ENCODE measurements at places on chromosomes 6 and 20.

GRCh38 chr6:128271527-128271926 is 248.9 kb downstream of the PTPRK start:
- no peak for DNase-seq
- no peaks in the 10 kb centered on the region for H3K27me3 ChIP-seq
- no peak overlapping the region for H3K27ac ChIP-seq
- H3K4me1 ChIP-seq: no peaks in the 10 kb centered on the region

GRCh38 chr6:79713701-79714322 is 82.7 kb downstream of the SH3BGRL2 start:
- DNase-seq: peak; percentile 49
- no peaks in the 10 kb centered on the region for H3K27me3 ChIP-seq
- no peak overlapping the region for H3K27ac ChIP-seq
- no peaks in the 10 kb centered on the region for H3K36me3 ChIP-seq
- no peak overlapping the region for H3K4me3 ChIP-seq
- no peaks in the 10 kb centered on the region for H3K4me1 ChIP-seq

- H3K27ac ChIP-seq: no peak within 1 kb of the TSS
- H3K36me3 ChIP-seq: peaks cover 49% of the 10 kb centered on the region
- H3K27me3 ChIP-seq: no peaks in the 10 kb centered on the region
- peaks cover 20% of the 10 kb centered on the region for H3K4me1 ChIP-seq
- H3K4me3 ChIP-seq: peak within 1 kb of the TSS; percentile 99
These were observed at the start of gene OGFR for GRCh38 chr20:62804627-62805154. OGFR (plus strand) TSS chr20:62804835; CDS start chr20:62804860, 25 bp downstream.

GRCh38 chr6:145600299-145600698 is 135.0 kb downstream of the EPM2A start:
- H3K4me3 ChIP-seq: no peak overlapping the region
- no peak for DNase-seq
- no peak overlapping the region for H3K27ac ChIP-seq
- H3K36me3 ChIP-seq: no peaks in the 10 kb centered on the region

DNA sequence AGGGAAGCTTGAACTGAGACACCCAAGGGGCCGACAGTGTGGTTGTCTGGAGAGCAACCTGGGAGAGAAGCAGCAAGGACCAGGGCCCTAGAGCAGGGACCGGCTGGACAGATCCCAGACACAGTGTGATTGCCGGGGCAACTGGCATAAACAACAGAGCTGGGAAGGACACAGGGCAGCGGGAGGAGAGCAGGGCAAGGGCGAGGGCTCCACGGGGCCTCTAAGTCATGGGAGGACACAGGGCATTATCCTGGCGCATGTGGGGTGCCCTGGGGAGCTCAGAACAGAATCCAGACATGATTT is 31.1 kb upstream of the CCR6 start:
- H3K4me3 ChIP-seq: no peak overlapping the region
- no peaks in the 10 kb centered on the region for H3K4me1 ChIP-seq
- no peaks in the 10 kb centered on the region for H3K27me3 ChIP-seq
- H3K27ac ChIP-seq: no peak overlapping the region
- no peak for DNase-seq
- no peaks in the 10 kb centered on the region for H3K36me3 ChIP-seq

DNA sequence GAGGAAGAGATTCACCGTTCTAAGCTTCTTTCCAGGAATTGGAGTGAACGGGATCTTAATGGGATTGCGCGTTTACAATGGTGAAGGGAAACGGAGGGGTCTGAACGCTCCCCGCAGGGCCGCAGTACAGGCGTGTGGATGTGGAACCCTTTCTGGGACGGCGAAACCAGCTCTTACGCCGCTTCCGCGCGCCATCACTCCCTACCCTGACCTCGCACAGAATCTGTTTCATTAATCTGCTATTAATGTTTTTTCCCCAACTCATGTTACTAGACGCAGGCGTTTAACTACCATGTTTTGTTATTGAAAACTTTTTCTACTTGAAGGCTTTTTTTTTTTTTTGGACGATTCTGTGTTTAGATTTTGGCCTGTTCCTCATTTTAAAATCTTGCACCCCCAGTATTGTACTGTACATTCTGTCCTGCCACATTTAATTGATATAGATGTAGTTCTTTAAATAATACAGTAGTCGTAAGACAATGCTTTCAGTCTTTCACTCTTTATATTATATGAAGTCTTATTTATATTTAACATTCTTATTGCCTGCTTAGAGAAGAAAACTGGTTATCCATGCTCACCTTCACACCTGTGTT is 696 bp upstream of the SUPT3H start:
- H3K27ac ChIP-seq: peak overlapping the region; percentile 96
- no peak for DNase-seq
- peak overlapping the region; percentile 71 for H3K4me3 ChIP-seq
- H3K27me3 ChIP-seq: no peaks in the 10 kb centered on the region
- no peaks in the 10 kb centered on the region for H3K4me1 ChIP-seq

DNA sequence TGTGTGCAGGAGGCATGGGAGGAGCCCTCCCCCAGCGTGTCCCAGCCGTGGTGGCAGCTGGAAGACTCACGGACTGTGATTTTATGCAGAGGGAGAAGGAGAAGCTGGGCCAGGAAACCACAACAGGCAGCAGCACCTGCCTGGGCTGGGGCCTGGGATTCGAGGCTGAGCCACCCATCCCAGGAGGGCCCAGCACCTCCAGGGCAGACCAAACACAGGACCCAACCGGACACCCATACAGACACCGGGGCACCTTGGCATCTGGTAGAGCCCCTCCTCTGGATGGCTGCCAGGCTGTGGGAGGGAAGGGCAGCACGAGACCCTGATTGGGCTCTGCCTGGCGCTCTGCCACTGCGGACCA is 41.7 kb upstream of the CHRNA4 start:
- peaks cover 4% of the 10 kb centered on the region for H3K4me1 ChIP-seq
- no peak overlapping the region for H3K4me3 ChIP-seq
- no peaks in the 10 kb centered on the region for H3K27me3 ChIP-seq
- H3K36me3 ChIP-seq: no peaks in the 10 kb centered on the region

- DNase-seq: peak; percentile 98
- peaks cover 11% of the 10 kb centered on the region for H3K27me3 ChIP-seq
- H3K36me3 ChIP-seq: no peaks in the 10 kb centered on the region
These were observed 403.9 kb upstream of the JARID2 start for GRCh38 chr6:14841901-14842421.

DNA sequence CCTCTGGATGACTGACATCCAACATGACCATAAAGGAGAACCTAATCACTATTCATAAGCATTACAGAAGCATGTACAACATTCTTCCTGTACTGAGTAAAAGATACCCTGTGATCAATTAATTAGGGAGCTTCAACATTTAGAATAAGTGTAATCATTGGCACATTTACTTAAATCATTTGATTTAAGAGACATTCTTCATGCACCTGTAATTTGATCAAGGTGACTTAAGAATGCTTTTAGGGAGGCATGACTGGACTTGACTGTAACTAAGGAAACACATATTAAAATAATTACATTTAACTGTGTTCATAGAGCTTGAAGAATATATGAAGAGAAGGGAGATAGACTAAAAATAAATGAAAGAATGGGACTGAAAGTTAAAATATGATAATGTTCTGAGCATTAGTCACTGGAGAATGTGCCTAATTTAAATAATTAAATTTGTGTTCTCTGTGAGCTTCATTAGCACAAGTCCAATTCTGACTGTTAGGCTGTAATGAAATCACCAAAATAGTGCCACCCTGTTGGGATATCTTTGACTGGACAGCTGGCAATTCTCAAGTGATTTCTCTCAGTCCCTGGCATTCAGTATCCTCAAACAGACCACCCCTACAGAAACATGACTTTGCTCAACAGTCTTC is 295.5 kb upstream of the ADGRB3 start:
- H3K36me3 ChIP-seq: no peaks in the 10 kb centered on the region
- no peaks in the 10 kb centered on the region for H3K4me1 ChIP-seq
- DNase-seq: no peak
- no peak overlapping the region for H3K27ac ChIP-seq
- no peak overlapping the region for H3K4me3 ChIP-seq

DNA sequence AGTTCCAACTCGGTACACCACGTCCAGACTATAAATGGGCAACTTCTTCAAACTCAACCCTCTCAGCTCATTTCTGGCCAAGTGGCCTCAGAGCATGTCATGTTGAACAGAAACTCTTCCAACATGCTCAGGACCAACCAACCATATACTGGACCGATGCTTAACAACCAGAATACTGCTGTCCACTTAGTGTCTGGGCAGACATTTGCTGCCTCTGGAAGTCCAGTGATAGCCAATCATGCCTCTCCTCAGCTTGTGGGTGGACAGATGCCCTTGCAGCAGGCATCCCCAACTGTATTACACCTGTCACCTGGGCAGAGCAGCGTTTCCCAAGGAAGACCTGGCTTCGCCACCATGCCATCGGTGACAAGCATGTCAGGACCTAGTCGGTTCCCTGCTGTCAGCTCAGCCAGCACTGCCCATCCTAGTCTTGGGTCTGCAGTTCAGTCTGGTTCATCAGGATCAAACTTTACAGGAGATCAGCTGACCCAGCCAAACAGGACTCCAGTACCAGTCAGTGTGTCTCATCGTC is 47.8 kb downstream of the BICRAL start:
- no peaks in the 10 kb centered on the region for H3K4me1 ChIP-seq
- H3K27ac ChIP-seq: no peak overlapping the region
- no peak overlapping the region for H3K4me3 ChIP-seq
- H3K27me3 ChIP-seq: no peaks in the 10 kb centered on the region
- H3K36me3 ChIP-seq: peaks cover 61% of the 10 kb centered on the region

- peaks cover 96% of the 10 kb centered on the region for H3K36me3 ChIP-seq
- no peak overlapping the region for H3K27ac ChIP-seq
- H3K4me3 ChIP-seq: no peak overlapping the region
These were observed 6.5 kb downstream of the RBM38 start for GRCh38 chr20:57397693-57398108.

GRCh38 chr6:15962449-15962764 is 166.5 kb upstream of the MYLIP start:
- H3K4me3 ChIP-seq: no peak overlapping the region
- H3K27me3 ChIP-seq: no peaks in the 10 kb centered on the region
- no peaks in the 10 kb centered on the region for H3K4me1 ChIP-seq
- peak overlapping the region; percentile 25 for H3K27ac ChIP-seq
- no peaks in the 10 kb centered on the region for H3K36me3 ChIP-seq
- DNase-seq: peak; percentile 71

DNA sequence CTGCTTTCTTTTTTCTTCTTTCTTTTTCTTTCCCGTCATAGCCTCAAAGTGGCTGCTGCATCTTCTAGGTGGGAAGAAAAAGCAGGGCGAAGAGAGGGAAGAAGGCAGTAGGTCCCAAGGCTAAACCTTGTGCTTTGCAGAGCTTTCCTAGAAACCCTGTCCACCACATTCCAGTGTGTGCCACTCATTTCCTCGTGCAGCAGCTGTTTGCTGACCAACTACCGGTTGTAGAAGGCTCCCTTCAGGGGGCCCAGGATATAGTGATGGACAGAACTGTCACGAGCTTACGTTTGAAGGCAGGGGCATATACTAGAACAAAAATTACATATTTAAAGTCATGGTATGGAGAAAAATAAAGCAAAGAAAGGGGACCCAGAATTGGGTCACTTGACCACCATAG is 103.0 kb downstream of the SASH1 start:
- peaks cover 12% of the 10 kb centered on the region for H3K4me1 ChIP-seq
- no peaks in the 10 kb centered on the region for H3K36me3 ChIP-seq
- H3K27me3 ChIP-seq: no peaks in the 10 kb centered on the region
- peak; percentile 87 for DNase-seq

DNA sequence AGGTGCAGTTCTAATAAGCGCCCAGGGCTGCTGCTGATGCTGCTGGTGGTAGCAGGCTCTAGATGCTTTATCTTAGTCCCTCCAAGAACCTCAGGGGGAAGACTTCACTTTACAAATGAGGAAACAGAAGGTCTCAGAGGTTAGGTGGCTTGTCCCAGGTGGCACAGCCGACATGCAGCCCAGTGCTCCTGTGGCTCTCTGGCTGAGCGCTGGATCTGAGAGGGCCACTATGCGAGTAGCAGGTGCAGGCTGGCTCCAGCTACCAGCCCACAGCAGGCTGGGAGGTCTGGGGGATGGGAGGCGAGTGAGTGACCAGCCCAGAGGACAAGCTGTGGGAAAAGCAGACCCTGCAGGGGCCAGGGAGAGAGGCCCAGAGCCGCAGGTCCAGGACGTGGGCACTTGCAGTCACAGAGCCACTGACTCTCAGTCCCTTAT is 90.9 kb downstream of the PRND start:
- no peaks in the 10 kb centered on the region for H3K36me3 ChIP-seq
- no peak for DNase-seq
- peaks cover 21% of the 10 kb centered on the region for H3K4me1 ChIP-seq
- peaks cover 5% of the 10 kb centered on the region for H3K27me3 ChIP-seq

DNA sequence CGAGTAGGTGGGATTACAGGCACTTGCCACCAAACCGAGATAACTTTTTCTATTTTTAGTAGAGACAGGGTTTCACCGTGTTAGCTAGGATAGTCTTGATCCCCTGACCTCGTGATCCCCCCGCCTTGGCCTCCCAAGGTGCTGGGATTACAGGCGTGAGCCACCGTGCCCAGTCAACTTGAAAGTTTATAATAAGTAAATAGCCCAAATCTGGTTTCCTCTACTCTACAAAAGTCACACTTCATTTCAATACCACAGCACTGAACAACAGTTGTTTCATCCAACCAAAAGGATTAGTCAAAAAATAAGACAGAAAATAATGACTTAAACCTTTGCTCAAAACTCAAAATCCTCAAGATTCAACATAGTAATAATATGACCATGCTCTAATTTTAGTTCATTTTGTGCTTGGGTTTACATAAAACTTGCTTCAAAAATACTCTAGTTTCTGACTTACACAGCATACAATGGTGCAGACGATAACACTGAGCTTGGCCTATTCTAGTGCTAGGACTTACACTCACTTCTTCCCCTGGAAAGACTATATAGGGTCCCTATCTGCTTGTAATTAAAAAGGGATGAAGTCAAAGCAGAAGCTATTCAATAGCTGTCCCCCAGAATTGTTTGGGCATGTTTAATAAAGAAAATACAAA is 56.7 kb downstream of the NT5E start:
- H3K27me3 ChIP-seq: no peaks in the 10 kb centered on the region
- H3K36me3 ChIP-seq: peaks cover 76% of the 10 kb centered on the region
- H3K4me3 ChIP-seq: no peak overlapping the region
- H3K27ac ChIP-seq: no peak overlapping the region
- DNase-seq: no peak
- no peaks in the 10 kb centered on the region for H3K4me1 ChIP-seq

GRCh38 chr6:54071821-54072340 is 39.4 kb upstream of the MLIP start:
- no peak for DNase-seq
- H3K36me3 ChIP-seq: no peaks in the 10 kb centered on the region
- H3K4me1 ChIP-seq: peaks cover 2% of the 10 kb centered on the region
- peak overlapping the region; percentile 44 for H3K27ac ChIP-seq

- H3K4me3 ChIP-seq: no peak overlapping the region
- DNase-seq: no peak
- H3K4me1 ChIP-seq: peaks cover 22% of the 10 kb centered on the region
- no peaks in the 10 kb centered on the region for H3K36me3 ChIP-seq
- H3K27ac ChIP-seq: no peak overlapping the region
- H3K27me3 ChIP-seq: no peaks in the 10 kb centered on the region
These were observed 36.6 kb downstream of the IRF4 start for GRCh38 chr6:428047-428603.

Data from mesenchymal stem cell (in vitro differentiated cells and primary cell).